SK-MEL-5 (cell line): ENCODE measurements at places on chromosomes 12 and 14.
A peak's percentile ranks its signal among the peaks of the same experiment; 100 is the strongest.

DNA sequence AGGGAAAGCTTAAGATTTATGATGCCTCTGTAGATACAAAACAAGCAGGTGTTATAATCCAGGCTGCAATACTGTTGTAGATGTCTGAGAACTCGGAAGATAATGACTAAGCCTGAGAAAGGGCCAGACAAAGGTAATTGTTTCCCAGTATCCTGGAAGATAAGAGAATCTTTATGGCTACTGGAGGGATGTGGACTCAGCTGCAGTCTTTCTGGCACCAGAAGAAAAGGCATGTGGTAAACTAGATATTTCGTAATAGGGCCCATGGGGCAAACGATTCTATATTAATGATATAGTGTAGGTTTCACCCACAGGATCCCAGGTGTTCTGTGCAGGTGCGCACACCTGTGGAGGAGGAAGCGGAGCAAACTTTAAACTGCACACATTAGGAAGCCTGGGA, 9.2 kb upstream of the APOLD1 start:
- peak; percentile 69 for DNase-seq

DNA sequence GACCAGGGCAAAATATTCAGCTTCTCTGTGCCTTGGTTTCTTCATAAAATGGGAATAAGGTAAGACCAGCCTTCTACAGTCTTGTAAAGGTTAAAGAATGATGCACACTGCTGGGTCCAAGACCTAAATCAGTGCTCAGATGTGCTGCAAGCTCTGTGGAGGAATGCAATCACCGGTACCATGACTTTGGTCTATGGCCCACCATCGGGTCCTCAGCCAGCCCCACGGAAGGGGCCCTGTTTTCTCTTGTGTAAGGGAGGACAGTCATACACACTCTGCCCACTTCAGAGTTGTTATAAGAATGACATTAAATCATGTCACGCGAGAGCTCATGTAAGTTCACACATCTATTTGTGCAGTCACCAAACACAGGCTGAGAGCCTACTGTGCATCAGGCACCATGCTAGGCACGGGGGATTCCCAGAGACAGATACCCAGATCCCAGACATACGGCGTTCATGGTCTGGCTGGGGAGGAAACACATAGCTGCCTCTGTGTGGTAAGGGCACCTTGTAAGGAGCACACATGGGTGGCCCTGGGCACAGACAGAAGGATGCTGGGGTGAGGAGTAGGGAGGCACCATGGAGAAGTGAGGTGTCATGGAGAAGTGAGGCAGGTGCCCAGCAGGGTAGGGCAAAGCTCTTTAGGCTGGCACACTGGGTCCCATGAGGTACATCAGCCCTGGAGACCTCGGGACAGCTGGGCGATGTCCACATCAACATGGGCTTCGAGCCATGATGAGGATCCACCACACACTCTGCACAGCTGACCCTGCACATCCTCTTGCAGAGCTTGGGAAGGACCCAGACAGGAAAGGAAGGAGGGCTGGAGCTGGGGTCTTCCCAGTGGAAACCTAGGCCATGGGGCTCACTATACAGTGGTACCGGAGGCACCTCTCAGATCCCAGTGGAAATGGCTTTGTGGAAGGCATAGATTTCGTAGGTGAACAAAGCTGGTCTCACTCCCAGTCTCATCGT, 190.4 kb upstream of the DIO3 start:
- no peak for DNase-seq

- no peak for DNase-seq
These were observed 25.2 kb downstream of the CAPRIN2 start for GRCh38 chr12:30729547-30729946.

- DNase-seq, result no peak
These were observed 99.3 kb upstream of the LMNTD1 start for GRCh38 chr12:25652371-25652770.

GRCh38 chr12:81221681-81222080, 143.8 kb downstream of the ACSS3 start:
- no peak for DNase-seq

DNA sequence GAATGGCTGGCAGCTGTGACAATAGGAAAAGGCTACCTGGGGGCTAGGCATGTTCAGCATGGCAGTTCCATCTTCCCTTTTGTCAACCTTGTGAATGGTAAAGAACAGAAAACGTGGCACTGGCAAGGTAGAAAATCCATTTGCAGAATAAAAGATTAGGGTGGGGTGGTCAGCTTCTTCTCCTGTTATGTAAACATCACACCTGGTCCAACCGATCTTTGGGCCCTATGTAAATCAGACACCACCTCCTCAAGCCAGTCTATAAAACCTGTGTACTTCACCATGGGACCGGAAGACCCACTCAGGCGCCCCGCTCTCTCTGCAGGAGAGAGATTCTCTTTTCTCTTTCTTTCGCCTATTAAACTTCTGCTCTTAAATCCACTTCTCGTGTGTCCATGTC, 19.6 kb upstream of the TMEM30B start:
- DNase-seq, result no peak

- DNase-seq, result peak; percentile 43
These were observed 32.4 kb downstream of the FERMT2 start for GRCh38 chr14:52918486-52918885.

DNA sequence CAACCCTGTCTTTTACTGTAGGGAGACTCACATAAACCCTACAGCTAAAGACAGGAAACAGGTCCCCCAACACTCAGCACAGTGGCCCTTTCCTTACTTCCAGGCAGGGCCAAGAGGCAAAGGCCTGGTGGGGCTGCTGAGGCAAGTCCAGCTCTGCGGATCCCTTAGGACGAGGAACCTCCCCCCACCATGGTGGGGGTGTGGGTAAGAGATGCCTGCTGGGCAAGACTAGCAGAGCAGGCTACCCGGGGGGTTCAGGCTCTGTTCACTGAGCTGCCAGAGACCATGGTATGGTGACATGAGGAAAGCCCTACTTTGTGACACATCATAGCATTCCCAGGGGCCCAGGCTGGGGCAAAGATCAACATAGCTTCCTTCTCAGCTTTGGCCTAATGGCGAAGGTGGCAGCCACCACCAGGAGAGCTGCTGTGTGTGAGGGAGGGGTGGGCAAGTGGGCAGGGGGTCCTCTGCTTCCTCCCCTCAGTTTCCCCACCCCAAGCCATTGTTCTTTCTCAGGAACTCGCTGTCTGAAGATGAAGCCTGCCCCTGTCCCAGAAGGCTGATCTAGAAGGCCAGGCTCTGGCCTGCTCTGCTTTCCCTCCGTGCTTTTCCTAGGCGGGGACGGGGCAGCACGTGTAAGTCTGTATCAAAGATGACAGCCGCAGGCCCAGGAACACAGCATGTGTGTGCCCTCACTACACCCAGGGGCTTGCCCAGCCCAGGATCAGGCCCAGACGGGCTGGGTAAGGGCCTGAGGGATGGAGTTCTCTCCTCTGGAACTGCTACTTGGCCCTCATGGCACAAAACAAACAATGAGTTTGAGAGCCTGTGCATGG, 10.1 kb upstream of the TINF2 start:
- no peak for DNase-seq

- no peak for DNase-seq
These were observed 18.0 kb upstream of the RFX4 start for GRCh38 chr12:106564678-106565329.

DNA sequence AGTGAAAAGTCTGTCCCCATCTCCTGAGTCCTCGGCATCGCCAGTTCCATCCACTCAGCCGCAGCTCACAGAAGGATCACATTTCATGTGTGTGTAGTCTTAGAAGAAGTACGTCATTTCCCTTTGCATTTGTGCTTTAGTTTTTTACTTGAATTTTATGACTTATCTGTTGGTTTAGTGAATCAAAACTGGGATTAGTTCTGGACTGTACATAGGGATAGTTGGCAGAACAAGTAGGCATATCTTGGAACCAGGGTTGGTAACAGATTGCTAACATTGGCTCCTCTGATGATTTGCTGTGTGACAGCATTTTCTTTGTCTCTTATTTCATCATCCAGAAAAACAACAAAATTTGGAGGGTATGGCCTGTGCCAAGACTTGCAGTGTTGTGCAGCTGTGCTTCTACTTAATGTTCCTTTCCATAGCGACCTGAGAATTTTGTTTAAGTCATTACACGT, 69.6 kb upstream of the AEBP2 start:
- no peak for DNase-seq

DNA sequence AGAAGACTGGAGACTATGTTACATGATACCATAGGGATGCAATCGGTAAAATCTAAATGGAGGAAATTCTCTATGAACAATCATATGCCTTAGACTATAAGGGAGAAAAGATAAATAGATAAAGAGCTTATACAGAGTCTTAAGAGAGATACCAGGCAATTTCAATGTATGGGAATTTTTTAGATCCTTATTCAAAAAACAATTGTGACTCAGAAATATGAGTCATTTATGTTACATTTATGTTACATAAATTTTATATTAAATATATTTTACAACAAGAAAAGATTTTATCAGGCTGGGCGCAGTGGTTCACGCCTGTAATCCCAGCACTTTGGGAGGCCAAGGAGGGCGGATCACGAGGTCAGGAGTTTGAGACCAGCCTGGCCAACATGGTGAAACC, 36.5 kb upstream of the PSMA6 start:
- DNase-seq, result no peak

- peak; percentile 69 for DNase-seq
These were observed 12.4 kb downstream of the IL22 start for GRCh38 chr12:68240975-68241374.

DNA sequence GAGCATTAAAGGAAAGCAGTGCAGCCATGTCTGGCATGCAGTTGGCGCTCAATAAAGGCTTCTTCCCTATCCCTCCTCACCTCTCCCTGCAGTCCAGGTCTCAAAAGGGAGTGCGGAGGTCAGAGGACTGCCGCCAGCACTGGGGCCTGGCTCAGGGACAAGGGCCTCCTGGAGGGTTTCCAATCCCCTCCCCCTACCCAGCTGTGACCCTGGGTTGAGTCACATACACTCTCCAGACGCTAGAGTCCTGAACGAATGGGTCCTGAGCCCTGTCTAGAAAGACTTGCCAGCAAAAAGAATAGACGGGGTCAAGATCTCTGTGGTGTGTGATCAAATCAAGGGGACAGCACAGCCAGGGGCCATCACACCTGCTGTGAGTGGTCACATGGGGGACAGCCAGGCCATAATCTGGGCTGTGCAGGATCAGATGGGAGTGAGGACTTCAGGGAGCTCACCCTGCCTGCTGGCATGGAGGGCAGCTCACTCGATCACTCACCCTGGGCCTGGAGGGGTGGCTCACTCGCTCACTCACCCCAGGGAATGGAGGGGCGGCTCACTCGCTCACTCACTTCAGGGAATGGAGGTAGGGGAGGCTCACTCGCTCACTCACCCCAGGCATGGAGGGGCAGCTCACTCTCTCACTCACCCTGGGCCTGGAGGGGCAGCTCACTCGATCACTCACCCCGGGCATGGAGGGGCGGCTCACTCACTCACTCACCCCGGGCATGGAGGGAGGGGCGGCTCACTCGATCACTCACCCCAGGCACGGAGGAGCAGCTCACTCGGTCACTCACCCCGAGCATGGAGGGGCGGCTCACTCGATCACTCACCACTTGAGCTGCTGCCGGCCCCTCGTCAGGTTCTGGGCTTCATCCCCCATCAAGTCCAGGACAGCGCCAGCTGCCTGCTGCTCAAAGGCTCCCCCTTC, 12.8 kb downstream of the CFAP73 start:
- DNase-seq, result no peak

- DNase-seq, result no peak
These were observed 25.8 kb downstream of the SLC39A9 start for GRCh38 chr14:69424149-69424923.

- no peak for DNase-seq
These were observed 21.9 kb upstream of the EID3 start for GRCh38 chr12:104281636-104282035.

DNA sequence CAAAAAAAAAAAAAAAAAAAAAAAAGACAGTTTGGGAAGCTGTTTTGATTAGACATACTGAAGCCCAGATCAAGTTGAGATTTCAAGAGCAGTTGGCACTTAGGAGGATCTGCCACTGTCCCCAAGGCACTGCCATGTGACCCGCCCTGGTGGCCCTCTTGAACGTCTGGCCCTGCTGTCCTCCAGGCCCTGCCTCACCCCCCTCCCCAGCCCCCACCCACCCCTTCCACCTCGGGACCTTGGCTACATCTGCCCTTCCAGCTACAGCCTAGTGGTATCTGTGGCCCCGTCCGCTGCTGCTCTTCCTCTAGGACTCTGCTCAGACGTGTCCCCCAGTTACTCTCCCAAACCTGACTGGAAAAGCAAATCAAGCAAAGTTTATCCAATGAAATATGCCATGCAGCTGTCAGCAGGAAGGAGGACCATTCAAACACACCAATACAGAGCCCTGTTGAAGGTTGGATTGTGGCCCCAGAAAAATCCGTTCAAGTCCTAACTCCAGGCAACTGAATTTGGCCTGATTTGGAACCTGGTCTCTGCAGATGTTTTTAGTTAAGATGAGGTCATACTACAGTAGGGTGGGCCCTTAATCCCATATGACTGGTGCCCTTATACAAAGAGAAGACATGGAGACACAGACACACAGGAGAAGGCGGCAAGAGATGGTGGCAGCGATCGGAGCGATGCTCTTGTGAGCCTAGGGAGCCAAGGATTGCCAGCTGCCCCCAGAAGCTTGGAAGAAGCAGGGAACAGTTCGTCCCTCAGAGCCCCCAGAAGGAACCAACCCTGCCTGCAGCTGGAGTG, 17.7 kb downstream of the SLC25A29 start:
- DNase-seq, result no peak

GRCh38 chr12:54051026-54051842, 2.4 kb upstream of the HOXC4 start:
- DNase-seq, result no peak

- no peak for DNase-seq
These were observed 1.1 kb downstream of the ATXN3 start for GRCh38 chr14:92105073-92105892.

GRCh38 chr14:83863042-83863774, 1666.7 kb upstream of the FLRT2 start:
- no peak for DNase-seq

DNA sequence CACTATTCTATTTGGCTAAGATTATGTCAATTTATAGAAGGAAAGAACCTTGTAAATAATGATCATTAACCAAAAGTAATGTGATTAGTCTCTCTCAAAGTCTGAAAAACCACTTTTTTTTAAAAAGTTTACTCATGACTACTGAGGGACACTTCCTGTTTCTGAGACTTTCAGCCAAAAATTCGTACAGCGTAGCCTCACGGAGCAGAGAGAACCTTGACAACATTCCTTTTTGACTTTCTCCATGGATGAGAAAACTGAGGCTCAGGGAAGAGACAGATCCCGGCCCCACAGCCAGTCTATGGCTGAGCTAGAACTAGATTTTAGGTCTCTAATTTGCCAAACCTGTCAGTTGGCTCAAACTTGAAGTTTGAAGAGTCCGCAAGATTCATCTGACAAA, 68.2 kb downstream of the DAD1 start:
- DNase-seq, result no peak

- DNase-seq, result no peak
These were observed 34.8 kb upstream of the CLEC14A start for GRCh38 chr14:38290601-38291188.

- DNase-seq, result no peak
These were observed 186.3 kb upstream of the NUDT4 start for GRCh38 chr12:93191423-93191822.

DNA sequence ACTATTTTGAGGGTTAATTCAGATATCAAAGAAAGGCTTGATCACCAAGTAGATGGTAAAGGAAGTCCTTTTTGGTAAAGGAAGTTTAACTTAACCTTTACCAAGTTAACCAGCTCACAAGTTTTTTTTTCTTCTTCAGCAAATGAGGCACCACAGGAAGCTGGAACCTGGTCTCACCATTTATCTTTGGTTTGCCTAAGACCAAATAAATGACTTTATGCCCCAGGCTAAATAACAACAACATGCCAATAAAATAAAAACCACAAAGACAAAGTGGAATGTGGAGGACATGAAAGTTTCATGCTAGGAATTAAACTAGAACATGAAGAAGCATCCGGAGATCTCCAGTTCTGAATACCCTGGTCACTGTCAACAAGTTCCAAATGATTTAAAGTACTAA, 116.8 kb upstream of the PRICKLE1 start:
- DNase-seq, result no peak
